ENCODE measurements at places on chromosomes 7 and 10.

- no peaks in the 10 kb centered on the region for H3K36me3 ChIP-seq
- no peak overlapping the region for H3K27ac ChIP-seq
- DNase-seq, result no peak
- no peaks in the 10 kb centered on the region for H3K27me3 ChIP-seq
- no peaks in the 10 kb centered on the region for H3K4me1 ChIP-seq
Observed at GRCh38 chr10:9452056-9452455, 1397.6 kb downstream of the GATA3 start.

DNA sequence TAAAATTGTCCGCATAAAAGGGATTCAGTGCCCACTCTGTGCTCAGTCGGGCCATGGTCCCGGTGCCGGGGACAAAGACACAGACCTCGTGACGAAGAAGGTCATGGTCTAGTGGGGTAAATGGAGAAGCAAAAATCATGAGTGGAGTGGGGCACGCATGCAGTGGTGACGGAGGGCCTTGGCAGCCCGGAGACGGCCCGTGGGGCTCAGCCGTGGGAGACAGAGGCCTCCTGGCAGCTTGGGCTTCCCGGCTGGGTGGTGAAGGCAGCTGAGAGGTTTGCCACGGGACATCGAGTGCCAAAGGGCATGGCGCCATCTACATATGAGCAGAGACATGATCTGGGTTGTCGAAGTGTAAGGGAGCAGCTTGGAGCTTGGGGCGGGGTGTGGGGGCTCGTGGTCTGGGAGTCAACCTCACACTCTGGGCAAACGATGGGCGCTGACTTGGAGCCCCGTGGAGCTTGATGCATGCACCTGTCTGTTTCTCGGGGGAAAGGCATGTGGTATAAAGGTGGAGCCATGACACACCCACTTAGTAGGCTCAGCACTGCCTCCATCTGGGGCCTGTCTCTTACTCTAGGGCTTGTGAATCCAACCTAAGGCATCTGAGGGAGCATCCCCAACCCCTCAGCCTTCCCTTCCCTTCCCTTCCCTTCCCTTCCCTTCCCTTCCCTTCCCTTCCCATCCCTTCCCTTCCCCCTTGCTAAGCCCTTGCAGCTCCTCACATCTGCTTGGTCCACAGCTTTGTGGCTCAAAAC is 151.0 kb upstream of the INSYN2A start:
- no peak overlapping the region for H3K4me3 ChIP-seq
- no peak overlapping the region for H3K27ac ChIP-seq
- no peaks in the 10 kb centered on the region for H3K4me1 ChIP-seq
- no peak for DNase-seq

GRCh38 chr7:120337308-120337907 is 64.4 kb downstream of the KCND2 start:
- no peaks in the 10 kb centered on the region for H3K27me3 ChIP-seq
- H3K4me1 ChIP-seq, result no peaks in the 10 kb centered on the region
- no peak overlapping the region for H3K27ac ChIP-seq
- no peak overlapping the region for H3K4me3 ChIP-seq
- H3K36me3 ChIP-seq, result no peaks in the 10 kb centered on the region
- DNase-seq, result no peak

GRCh38 chr7:47483604-47484273 is 98.2 kb downstream of the TNS3 start:
- no peak overlapping the region for H3K4me3 ChIP-seq
- peaks cover 92% of the 10 kb centered on the region for H3K4me1 ChIP-seq
- no peak for DNase-seq
- H3K36me3 ChIP-seq, result no peaks in the 10 kb centered on the region

DNA sequence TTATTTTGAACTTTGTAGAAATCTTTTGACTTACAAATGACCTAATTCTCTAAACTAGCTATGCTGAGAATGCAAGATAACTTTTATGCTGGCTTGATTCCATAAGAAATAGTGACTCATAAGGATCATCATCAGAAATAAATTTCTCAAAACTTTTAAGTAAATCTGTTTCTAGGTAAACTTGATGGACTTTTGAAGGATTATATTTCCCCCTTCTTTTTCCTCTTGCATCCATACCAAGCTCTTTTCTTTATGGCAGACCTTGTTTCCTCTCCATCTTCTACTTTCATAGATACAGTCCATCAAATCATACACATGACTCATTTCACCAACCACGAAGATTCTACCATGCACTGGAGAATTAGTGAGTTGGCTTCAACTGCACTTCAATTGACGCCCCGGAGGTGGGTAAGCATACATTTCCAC is 336.3 kb downstream of the KCNMA1 start:
- no peaks in the 10 kb centered on the region for H3K36me3 ChIP-seq
- no peak for DNase-seq
- no peak overlapping the region for H3K4me3 ChIP-seq
- no peak overlapping the region for H3K27ac ChIP-seq
- H3K27me3 ChIP-seq, result peaks cover 5% of the 10 kb centered on the region
- H3K4me1 ChIP-seq, result no peaks in the 10 kb centered on the region

DNA sequence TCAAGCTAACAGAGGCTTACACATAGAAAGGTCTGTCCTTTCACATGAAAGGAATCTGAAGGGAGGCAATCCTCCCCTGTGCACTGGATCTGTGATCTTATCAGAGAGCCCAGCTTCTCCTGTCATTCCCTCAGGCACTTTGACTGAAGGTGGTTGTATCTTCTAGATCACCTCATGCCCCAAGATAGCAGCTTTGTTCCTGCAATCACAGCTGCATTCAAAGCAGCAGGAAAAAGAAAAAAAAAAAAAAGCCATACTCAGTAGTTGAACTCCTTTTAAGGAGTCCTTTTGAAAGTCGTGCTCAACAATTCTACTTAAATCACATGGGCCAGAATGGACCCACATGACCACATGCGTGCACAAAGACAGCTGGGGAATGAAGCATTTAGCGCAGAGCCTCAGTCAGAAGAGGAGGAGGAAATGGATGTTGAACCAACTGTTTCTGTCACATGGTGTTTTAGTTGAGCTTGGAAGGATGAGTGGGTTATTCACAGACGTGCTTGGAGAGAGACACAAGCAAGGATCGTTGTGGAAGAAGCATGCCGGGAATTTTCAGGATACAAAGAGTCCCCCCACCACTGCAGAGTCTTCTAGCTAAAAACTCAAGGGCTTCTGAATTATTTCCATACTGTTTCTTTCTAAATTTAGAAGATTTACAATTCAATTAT is 13.0 kb upstream of the PFKP start:
- H3K4me1 ChIP-seq, result no peaks in the 10 kb centered on the region
- no peak overlapping the region for H3K27ac ChIP-seq
- no peaks in the 10 kb centered on the region for H3K27me3 ChIP-seq
- H3K36me3 ChIP-seq, result no peaks in the 10 kb centered on the region
- DNase-seq, result no peak
- H3K4me3 ChIP-seq, result no peak overlapping the region

DNA sequence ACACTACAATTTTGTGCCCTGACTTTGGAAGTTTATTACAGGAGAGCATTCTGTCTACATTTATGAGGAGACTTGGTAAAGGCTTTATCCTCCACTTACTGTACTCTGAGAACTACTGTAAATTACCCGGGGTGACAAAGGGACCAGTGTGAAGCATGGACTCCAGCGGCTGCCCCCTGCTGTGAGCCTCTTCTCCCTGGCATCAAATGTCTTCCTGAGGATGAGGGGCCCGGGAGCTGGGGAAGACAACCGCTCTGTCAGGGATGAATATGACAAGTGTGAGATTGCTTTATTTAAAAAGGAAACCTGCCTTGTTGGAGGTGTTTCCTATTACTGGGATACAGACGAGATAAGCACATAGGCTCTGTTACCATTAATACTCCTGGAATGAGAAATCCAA is 714.8 kb downstream of the CCSER2 start:
- H3K4me3 ChIP-seq, result no peak overlapping the region
- no peaks in the 10 kb centered on the region for H3K27me3 ChIP-seq
- H3K27ac ChIP-seq, result no peak overlapping the region
- no peak for DNase-seq

- no peaks in the 10 kb centered on the region for H3K27me3 ChIP-seq
- H3K4me3 ChIP-seq, result no peak overlapping the region
- no peak overlapping the region for H3K27ac ChIP-seq
- H3K4me1 ChIP-seq, result no peaks in the 10 kb centered on the region
- H3K36me3 ChIP-seq, result no peaks in the 10 kb centered on the region
Observed at GRCh38 chr10:11482306-11482705, 129.1 kb downstream of the USP6NL start.

DNA sequence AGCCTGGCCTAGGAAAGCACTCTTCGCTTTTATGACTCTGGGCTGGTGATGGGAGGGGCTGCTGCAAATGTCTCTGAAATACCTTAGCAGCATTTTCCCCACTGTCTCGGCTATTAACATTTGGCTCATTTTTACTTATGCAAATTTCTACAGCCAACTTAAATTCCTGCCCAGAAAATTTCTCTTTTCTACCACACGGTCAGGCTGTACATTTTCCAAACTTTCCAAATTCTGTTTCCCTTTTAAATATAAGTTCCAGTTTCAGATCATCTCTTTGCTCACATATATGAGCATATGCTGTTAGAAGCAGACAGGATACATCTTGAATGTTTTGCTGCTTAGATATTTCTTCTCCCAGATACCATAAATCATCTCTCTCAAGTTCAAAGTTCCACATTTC is 332.3 kb downstream of the ADK start:
- H3K36me3 ChIP-seq, result peaks cover 8% of the 10 kb centered on the region
- DNase-seq, result no peak
- H3K4me3 ChIP-seq, result no peak overlapping the region

DNA sequence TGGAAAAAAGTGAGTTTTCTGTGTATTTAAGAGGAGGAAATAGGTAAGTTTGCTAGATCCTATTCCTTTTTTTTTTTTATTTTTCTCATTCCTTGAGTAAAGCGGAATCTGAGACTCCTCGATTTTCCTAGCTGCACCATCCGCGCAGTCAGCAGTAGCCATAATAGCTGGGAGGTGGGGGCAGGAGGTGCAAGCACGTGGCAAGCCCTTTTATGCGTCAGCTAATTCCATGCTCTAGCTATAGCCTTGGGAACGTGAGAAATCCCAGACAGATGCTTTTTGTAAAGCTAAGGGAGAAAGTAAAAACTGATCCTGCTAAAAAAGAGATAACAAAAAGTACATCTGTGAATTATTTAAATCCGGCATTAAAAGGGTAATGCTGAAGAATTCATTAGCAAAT is 33.2 kb upstream of the TPK1 start:
- no peaks in the 10 kb centered on the region for H3K36me3 ChIP-seq
- DNase-seq, result no peak
- no peaks in the 10 kb centered on the region for H3K4me1 ChIP-seq
- H3K4me3 ChIP-seq, result no peak overlapping the region
- H3K27me3 ChIP-seq, result no peaks in the 10 kb centered on the region

All from small intestine (tissue), 16 donors.